Psoas muscle (tissue), 8 donors: ENCODE measurements at places on chromosomes 5 and 9. TPM values are rescaled to one million over a fixed set of nuclear protein-coding genes. Genes with fewer than 3 reads are reported as not detected.

- DNase-seq, result no peak
Observed at GRCh38 chr5:132114150-132115121, 40.8 kb downstream of the CSF2 start.

DNA sequence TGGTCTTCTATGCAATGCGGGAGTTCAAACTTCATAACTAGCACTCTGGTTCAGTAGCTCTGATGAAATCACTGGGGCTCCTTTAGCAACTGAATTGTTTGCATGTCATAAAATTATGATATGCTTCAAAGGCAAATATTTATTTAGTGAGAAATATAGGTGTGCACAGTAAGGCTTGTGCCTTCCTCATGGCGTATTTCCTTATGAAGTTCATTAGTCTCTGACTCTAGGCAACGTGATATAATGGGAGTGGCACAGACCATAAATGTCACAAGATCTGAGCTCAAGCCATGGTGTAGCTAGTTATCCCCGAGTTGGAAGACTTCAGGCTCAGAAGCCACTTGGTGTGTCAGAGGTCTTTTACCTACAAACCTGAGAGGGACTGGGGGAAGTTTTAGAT lies 35.5 kb downstream of the PIP5K1B start:
- no peak for DNase-seq

GRCh38 chr9:37929441-37929895 lies 25.5 kb upstream of the SLC25A51 start:
- no peak for DNase-seq

DNA sequence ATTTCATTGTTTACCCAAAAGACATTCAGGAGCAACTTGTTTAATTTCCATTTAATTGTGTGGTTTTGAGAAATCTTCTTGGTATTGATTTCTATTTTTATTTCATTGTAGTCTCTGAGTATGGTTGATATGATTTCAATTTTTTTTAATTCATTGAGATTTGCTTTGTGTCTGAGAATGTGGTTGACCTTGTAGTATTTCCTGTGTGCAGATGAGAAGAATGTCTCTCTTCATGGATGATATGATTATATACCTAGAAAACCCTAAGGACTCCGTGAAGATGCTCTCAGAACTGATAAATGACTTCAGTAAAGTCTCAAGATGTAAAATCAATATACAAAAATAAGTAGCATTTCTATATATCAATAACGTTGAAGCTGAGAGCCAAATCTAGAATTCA lies 202.4 kb upstream of the CDH9 start:
- no peak for DNase-seq

DNA sequence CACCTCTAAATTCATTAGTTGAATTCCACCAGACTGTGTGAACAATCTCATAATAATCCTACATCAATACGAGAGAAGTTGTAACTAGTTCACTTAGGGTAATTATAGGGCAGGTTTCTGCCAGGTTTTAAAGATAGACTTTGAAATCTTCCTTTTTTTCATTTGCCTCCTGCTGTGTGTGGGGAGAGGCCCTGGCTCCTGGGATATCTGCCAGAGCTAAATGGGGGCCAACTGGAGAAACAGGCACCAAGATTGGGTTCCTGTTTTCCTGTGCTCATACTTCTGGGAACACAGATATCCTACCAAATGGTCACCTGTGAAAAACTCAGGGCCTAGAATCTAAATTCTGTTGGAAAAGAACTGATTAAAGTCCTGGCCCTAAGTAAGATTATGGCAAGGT lies 42.3 kb downstream of the SH3RF2 start:
- no peak for DNase-seq

- DNase-seq, result no peak
Observed at GRCh38 chr9:33687779-33688178, 107.6 kb upstream of the PRSS3 start.

Gene NRG2
- total RNA-seq, result 1.7 TPM

GRCh38 chr5:67209141-67209771 lies 12.7 kb upstream of the CD180 start:
- DNase-seq, result no peak

DNA sequence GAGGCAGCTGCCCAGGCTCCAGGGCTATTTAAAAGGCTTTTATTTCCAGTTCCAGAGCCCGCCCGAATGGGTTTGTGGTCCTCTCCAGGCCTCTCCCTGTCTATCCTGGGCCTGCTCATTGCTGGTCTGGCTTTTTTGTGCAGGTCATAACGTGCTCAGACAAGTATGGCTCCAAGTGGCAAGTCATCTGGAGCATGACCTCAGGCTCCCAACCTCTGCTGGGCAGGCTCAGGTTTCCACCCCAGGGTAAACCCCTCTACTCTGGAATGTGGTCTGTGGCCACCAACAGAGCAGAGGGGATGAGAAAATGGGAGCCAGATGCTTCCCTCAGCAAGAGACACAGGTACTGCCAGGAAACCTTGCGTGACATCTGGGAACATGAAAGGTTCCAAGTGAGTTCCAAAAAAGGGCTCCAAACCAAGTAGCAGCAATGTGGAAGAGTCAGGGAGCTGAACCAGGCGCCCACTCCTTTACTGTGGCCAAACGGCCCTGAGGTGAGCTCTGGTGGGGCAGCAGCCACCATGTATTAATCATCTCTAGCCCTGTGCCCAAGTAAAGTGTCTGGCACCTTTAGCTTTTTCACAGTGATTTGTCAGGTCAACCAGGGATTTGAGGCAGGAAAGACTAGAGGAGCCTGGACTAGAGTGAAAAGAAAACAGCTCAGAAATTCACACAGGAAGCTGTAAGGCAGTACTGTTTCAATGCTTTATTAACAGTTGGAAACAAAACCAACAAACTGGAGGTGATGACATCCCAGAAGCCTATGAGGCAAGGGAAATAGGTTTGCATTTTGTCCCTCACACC lies 25.7 kb downstream of the PCDHGC5 start:
- DNase-seq, result peak; percentile 46

DNA sequence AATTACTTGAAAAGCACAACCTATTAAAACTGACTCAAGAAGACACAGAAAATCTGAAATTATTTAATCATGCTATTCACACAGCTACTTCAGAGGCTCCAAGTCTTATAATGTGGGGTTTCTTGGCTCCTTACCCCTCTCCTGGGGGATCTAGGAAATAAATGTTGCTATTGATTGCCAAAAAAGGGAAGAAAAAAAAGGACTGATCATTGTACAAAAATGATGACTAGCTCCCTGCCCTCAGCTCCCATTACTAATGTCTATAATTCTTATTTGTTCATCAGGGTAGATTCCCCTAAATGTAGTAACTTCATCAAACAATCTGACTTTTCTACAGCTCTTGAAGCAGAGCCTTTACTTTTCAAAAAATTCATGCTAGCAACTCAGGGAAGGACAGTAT lies 3.3 kb upstream of the SMC5 start:
- DNase-seq, result no peak

- DNase-seq, result no peak
Observed at GRCh38 chr9:110897943-110898342, 140.3 kb downstream of the LPAR1 start.
